Thyroid gland (tissue), 4 donors: ENCODE measurements at places on chromosomes 7 and 10. TPM values are rescaled to one million over a fixed set of nuclear protein-coding genes. Genes with fewer than 3 reads are reported as not detected.

Gene SFXN2
- total RNA-seq = 18.7 TPM

Gene SPDYE18
- 1.8 TPM for total RNA-seq

GRCh38 chr10:70962686-70963085, 74.3 kb upstream of the PCBD1 start:
- H3K36me3 ChIP-seq = no peaks in the 10 kb centered on the region
- no peak for DNase-seq
- H3K27me3 ChIP-seq = no peaks in the 10 kb centered on the region
- H3K4me1 ChIP-seq = no peaks in the 10 kb centered on the region

DNA sequence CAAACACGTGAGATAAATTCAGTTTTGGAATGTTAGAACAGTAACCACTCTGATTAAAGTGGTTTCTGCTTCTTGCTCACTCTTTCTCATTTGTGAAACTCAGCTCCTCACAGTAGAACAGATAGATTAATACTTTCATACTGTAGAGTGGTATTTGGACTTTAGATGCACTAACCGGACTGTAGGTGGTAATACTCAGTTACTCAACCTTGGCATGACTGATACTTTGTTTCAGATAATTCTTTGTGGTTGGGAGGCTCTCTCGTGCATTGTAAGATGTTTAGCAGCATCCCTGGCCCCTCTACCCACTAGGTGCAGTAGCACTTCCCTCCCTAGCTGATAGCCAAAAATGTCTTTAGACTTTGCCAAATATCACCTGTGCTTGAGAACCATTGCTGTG, 37.6 kb downstream of the MCU start:
- no peaks in the 10 kb centered on the region for H3K27me3 ChIP-seq
- no peak overlapping the region for H3K27ac ChIP-seq
- no peaks in the 10 kb centered on the region for H3K4me1 ChIP-seq

GRCh38 chr10:38157270-38157685, 63.1 kb downstream of the ZNF37A start:
- no peak overlapping the region for H3K4me3 ChIP-seq
- H3K27ac ChIP-seq = no peak overlapping the region
- H3K27me3 ChIP-seq = no peaks in the 10 kb centered on the region
- no peak for DNase-seq

GRCh38 chr10:129090618-129091366, 376.2 kb upstream of the MGMT start:
- H3K27ac ChIP-seq = no peak overlapping the region

GRCh38 chr10:45370202-45370955, 3.6 kb upstream of the ALOX5 start:
- H3K27me3 ChIP-seq = no peaks in the 10 kb centered on the region
- H3K36me3 ChIP-seq = no peaks in the 10 kb centered on the region
- H3K4me1 ChIP-seq = peaks cover 7% of the 10 kb centered on the region
- H3K4me3 ChIP-seq = no peak overlapping the region

DNA sequence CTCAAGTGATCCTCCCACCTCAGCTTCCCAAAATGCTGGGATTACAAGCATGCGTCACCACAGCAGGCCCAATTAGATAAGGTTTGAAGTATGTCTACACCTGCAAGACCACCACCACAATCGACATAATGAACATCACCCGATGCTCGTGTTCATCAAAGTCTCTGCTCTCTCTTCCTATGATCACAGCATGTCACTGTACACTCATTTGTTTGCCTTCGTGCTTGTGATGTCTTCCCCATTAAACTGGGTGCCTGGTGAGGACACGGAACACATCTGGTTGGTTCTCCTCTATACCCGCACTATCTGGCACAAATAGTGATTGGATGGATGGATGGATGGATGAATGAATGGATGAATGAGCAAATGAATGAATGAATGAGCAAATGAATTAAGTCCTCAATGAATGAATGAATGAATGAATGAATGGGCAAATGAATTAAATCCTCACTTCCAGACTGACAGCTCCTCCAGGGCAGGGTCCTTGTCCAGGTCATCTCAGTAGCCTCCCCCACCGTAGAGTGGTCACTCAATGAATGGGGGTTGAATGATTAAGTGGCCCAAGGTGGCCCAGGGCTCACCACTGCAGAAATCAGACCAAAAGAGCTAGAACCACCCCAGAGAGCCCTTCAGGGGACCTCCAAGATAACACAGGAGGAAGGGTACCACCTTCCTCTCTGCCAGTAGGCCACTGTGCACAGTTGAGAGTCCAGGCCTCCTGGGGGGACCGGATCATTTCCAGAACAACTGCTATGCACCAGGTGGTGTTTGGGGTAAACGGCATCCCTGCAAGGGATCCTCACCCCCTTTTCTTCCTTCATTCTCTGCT, 101.9 kb upstream of the TNRC18 start:
- DNase-seq = no peak
- no peak overlapping the region for H3K27ac ChIP-seq
- H3K27me3 ChIP-seq = no peaks in the 10 kb centered on the region
- H3K4me1 ChIP-seq = peaks cover 17% of the 10 kb centered on the region
- no peak overlapping the region for H3K4me3 ChIP-seq

DNA sequence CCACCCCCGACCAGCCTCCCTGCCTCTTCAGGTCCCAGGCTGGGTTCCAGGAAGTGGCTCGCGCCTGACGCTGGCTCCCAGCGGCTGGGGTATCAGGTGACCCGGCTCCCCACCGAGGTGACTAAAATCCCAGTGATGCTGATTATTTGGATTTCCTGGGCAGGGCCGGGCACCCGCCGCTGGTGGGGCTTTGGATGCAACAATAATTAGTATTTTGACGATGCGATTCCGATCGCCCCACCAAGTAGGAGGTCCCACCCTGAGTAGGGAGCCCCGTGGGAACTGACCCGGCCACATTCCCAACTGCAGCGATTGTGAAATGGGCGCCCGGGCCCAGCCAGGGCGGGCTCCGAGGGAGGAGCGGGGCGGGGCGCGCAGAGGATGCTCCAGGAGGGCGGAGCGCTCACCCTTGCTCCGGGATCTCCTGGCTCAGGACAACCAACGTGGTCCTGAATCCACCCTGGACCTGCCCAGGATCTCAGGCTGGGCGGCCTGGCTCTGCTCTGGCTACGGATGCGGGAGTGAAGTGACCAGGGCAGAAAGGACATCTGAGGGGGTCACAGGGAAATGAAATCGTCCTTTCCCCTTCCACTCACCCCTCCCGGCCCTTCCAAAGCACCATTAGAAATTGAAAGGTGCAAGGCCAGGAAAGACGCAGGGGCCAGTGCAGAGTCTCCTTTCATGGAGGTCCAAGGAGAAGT, 32.6 kb downstream of the DUSP5 start:
- DNase-seq = peak; percentile 51
- H3K27ac ChIP-seq = no peak overlapping the region
- no peak overlapping the region for H3K4me3 ChIP-seq

GRCh38 chr7:134879815-134880475, 100.5 kb downstream of the CALD1 start:
- no peaks in the 10 kb centered on the region for H3K4me1 ChIP-seq
- H3K27me3 ChIP-seq = no peaks in the 10 kb centered on the region
- H3K36me3 ChIP-seq = no peaks in the 10 kb centered on the region
- DNase-seq = no peak
- no peak overlapping the region for H3K27ac ChIP-seq

- H3K27ac ChIP-seq = no peak overlapping the region
- no peaks in the 10 kb centered on the region for H3K36me3 ChIP-seq
- DNase-seq = peak; percentile 8
- H3K27me3 ChIP-seq = no peaks in the 10 kb centered on the region
- no peak overlapping the region for H3K4me3 ChIP-seq
Measured at GRCh38 chr10:77185696-77186095, 451.9 kb downstream of the KCNMA1 start.

DNA sequence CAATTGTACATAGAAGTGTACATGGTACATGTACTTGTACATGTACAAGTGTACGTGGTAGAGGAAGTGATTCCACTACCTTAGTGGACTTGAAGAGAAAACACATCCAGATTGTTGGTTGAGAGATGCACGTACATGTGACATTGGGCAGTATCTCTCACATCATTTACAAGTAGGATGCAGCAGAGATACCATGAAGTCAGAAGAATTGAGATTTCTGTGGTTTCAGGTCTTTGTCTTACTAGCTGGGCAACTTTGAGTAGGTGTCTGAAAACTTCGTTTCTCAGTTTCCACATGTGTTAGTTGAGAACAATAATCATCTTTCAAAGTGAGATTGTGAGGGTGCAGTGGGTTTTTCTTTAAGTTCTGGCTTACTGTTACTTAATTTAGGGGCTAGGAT, 21.5 kb downstream of the CLDN12 start:
- DNase-seq = no peak
- H3K36me3 ChIP-seq = no peaks in the 10 kb centered on the region
- H3K4me3 ChIP-seq = no peak overlapping the region
